NCI-H345 (cell line): ENCODE measurements at places on chromosomes 2 and 18.

DNA sequence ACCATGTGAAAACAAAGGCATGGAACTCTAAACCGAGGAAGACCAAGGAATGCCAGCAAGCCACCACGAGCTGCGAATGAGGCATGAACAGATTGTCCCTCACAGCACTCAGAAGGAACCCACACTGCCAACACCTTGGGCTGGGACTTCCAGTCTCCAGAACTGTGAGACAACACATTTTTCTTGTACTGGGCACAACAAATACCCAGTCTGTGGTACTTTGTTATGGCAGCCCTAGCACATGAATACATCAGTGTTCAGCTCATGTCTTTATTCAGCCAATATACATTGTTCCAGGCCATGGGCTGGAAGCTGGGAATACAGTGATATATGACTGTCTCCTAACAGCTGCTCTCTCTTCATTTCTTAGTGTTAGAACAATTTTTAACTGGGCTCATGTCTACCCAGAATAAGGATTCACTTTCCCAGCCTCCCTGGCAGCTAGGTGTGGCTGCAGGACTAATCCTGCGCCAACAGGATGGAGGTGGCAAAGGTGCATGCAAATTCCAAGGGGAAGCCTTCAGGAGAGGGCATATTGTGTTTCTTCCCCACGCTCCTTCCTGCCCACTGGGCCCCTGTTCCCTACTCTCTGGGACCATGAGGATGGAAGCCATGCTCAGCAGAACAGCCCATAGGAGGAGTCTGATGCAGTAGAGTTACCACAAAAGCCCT is 59.6 kb downstream of the STPG4 start:
- no peak for DNase-seq

DNA sequence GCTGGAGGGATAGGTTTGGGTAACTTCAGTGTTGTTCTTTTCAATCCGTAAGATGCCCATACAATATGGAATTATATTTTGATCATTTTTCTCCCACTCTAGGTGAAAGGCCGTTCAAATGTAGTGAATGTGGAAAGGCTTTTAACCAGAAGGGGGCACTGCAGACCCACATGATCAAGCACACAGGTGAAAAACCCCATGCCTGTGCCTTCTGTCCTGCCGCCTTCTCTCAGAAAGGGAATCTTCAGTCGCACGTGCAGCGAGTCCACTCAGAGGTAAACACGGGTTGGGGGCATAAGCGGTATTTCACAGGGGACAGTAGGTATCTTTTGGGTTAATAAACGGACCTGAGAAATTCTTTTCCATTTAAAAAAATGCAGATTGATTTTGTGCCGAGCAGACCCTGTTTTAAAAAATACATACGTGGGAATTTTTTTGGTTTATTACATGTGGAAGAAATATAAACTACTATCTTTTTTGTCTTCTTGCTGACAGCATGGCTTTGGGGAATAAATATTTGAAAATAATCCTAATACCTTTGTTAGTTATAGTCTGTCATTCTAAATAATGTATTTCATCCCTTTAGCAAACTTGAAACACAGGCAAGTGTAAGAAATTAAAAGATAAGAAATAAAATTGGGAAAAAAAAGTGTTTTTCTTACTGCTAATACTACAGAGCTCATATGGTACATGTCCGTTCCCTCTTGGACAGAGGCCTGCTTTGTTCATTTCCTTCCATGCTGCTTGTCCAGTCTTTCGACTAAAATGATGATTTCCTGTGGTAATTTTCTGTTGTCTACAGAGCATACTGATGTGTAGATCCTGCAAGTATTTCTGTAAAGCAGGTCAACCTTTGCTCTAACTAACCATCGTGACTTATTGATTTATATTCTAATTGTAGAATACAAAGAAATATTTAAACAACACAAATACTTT is 53.3 kb downstream of the ZNF236 start:
- DNase-seq = peak; percentile 49

DNA sequence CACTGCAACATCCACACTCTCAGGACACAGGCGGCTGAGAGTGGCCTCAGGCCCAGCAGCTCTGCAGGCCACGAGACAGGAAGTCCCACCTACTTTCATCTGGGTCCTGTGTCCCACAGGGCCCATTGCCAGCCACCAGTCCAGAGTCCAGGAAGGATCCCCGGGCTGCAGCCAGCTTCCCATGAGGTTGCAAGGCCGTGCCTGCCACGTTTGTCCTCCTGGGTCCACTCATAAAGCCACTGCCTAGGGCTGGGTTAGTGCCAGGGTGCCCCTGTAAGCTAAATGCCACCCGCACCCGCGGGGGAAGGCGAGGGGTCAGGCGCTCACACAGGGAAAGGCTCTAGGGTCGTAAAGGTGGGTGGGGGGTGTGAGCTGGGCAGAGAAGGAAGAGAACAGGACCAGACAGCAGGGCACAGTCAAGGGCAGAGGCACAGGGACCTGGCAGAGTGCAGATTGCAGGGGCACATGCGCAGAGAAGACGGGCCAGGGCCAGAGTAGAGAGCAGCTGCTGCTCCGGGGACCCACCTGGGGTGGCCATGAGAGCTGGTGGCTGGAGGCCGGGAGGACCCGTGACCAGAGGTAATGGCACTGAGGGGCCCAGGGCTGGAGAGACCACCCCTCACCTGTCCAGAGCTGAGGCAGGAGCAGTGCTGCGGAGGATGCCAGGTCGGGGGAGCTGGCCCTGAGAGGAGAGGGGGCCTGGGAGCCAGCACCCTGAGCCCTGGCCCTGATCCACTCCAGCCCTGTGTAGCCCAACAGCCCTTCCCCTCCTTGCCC is 8.0 kb downstream of the AGXT start:
- DNase-seq = no peak

DNA sequence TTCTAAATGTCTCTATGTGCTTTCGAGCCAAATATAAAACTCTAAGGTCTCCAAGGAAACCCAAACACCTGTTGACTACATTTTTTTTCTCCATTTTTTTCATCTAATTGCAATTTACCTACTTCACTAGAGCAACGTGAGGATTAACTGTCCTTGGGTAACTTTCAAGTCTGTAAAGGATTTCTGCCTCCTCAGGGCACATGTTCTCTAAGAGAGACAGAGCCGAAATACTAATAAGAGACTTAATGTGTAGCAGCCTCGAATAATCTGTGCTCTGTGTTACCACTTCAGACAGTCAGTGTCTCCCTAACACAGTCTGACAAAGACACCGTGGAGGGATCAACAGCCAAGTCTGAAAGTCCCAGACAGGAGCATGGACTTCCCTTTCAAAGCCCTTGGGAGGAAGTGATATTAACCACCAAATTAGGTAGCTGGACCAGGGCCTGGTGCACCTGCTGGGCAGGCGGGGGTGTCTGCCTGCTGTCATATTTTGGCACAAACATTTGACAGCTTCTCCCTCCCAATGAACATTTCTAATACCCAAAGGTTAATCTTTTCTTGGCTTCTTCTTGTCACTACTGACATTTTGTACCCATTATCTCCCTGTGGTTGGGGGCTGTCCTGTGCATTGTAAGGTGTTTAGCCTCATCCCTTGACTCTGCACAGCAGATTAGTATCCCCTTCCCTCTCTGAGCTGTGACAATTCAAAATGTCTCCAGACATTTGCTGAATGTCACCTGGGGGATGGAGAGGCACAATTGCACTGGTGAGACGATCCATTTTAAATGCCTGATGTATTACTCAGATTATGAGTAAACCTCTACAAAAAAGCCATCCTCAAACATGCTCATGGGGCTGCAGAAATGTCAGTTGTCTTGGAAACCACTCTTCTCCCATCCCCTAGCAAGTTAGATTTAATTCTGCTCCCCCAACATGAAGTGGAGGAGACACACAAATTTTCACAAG is 45.7 kb upstream of the LYPD1 start:
- no peak for DNase-seq

DNA sequence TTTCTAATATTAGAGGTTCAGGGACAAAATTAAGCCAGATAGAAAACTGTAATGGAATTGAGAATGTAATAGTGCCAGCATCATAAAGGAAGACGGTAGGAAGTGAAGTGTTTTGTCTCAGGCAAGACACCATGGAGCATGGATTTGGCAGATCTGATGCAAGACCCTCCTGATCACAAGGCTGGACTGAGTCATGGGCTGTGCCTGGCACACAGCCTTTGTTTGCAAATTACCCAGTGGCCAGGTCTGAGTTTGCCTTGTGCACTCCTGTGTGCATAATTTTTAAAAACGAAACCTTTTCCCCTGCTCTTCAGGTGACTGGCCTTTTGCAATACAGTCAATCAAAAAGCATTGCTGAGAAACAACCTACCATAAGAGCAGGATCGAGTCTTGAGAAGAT is 2.0 kb upstream of the UPP2 start:
- no peak for DNase-seq

DNA sequence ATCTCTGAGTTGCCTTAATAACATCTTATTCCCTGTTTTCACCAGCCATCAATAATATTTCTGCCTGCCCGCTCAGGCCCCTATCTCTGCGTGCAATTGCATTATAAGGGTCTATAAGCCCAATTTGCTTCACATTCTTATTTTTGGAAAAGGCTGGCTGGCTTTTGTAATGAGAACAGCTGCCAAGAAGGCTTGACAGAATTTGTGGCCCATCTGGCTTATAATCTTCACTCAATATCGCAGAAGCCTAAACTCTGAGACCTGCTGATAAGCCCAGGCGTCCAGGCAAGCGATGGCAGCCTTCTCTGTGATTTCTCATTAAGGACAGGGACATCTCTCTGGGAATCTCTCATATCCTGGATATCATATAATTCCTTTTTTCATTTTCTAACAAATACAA is 1618.6 kb upstream of the CELF4 start:
- no peak for DNase-seq

- no peak for DNase-seq
These were observed 8.5 kb downstream of the STEAP3 start for GRCh38 chr2:119231975-119232665.

- no peak for DNase-seq
These were observed 139.2 kb downstream of the LAMA3 start for GRCh38 chr18:23828426-23828825.
